ENCODE measurements at places on chromosomes 12 and 14. TPM values are rescaled to one million over a fixed set of nuclear protein-coding genes. Genes with fewer than 3 reads are reported as not detected.

DNA sequence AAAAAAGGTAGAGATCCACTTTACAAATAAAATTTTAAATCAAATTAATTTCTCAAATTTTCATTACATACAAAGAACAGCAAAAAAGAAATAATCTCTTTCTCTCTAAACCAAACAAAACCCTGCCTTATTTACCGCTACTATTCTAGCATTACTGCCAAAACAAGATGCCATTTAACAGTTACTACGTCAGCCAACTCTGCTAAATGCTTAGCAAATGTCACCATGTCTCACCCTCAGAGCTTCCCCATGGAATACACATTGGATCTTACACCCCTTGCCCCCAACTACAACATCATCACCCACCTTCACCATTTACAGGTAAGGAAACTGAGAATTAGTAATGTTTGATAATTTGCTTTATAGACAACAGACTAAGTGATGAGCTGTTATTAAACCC lies 23.0 kb upstream of the NR2C1 start:
- no peak for DNase-seq
- peaks cover 14% of the 10 kb centered on the region for H3K36me3 ChIP-seq
- H3K27me3 ChIP-seq, result no peaks in the 10 kb centered on the region
- no peak overlapping the region for H3K27ac ChIP-seq

- H3K4me1 ChIP-seq, result no peaks in the 10 kb centered on the region
- H3K36me3 ChIP-seq, result no peaks in the 10 kb centered on the region
- DNase-seq, result no peak
These were observed 24.9 kb downstream of the TCTN1 start for GRCh38 chr12:110638796-110639195.

GRCh38 chr12:67645601-67646000 lies 2.9 kb upstream of the DYRK2 start:
- no peak overlapping the region for H3K27ac ChIP-seq
- peaks cover 7% of the 10 kb centered on the region for H3K36me3 ChIP-seq

The TEX52 gene
- total RNA-seq, result 0.20 TPM

- H3K4me3 ChIP-seq, result no peak overlapping the region
- no peak for DNase-seq
- H3K36me3 ChIP-seq, result peaks cover 2% of the 10 kb centered on the region
- H3K27me3 ChIP-seq, result no peaks in the 10 kb centered on the region
- no peaks in the 10 kb centered on the region for H3K4me1 ChIP-seq
These were observed 394.2 kb downstream of the FSCB start for GRCh38 chr14:44112774-44113460.

DNA sequence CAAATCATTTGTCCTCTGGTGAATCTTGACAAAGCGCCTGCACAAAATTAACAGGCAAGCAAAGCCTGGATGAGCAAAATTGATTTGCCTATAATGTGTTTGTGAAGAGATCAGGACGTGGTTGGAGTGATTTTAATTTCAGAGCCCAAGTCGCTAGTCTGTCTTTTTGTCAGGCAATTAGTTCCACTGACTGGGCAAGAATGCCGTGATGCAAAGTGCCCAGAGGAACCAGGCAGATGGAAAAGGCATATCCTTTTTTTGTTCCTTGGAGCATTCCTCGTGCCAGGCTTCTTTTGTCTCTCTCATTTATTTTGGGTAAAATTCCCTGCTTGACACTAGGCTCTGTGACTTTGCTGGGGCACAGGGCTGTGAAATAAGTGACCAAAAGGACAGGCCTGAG lies 65.9 kb upstream of the CCDC198 start:
- no peak for DNase-seq
- no peak overlapping the region for H3K27ac ChIP-seq
- H3K27me3 ChIP-seq, result no peaks in the 10 kb centered on the region
- no peaks in the 10 kb centered on the region for H3K36me3 ChIP-seq
- no peak overlapping the region for H3K4me3 ChIP-seq

- H3K27me3 ChIP-seq, result no peaks in the 10 kb centered on the region
- H3K4me1 ChIP-seq, result no peaks in the 10 kb centered on the region
- no peaks in the 10 kb centered on the region for H3K36me3 ChIP-seq
- H3K27ac ChIP-seq, result no peak overlapping the region
- H3K4me3 ChIP-seq, result peak overlapping the region; percentile 36
These were observed 15.3 kb upstream of the NUDT14 start for GRCh38 chr14:105196265-105196960.

- H3K27me3 ChIP-seq, result no peaks in the 10 kb centered on the region
- peaks cover 39% of the 10 kb centered on the region for H3K36me3 ChIP-seq
- H3K4me1 ChIP-seq, result no peaks in the 10 kb centered on the region
- H3K4me3 ChIP-seq, result peak overlapping the region; percentile 100
These were observed 507 bp downstream of the AHSA1 start for GRCh38 chr14:77458249-77458950.

The CLEC2B gene
- not detected for total RNA-seq

The GPRC5D gene
- not detected for total RNA-seq

DNA sequence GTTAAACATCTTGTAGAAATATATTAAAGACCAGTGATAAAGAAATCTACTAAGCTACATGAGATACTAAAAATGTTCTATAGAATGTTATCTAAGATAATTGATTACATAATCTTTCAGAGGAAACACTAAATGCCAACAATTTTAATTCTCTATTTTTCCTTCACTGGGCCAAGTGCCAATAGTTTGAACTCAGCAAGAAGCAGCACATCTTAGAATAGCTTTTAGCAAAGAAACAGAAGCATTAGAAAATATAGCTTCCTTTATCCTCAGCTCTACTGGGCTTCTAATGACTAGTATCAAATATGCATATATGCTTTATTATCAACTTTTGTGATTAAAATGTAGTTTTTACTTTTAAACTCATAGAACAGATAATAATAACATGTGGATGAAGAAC lies 461.4 kb upstream of the USP15 start:
- H3K4me1 ChIP-seq, result no peaks in the 10 kb centered on the region
- H3K4me3 ChIP-seq, result no peak overlapping the region
- H3K27me3 ChIP-seq, result no peaks in the 10 kb centered on the region
- no peak overlapping the region for H3K27ac ChIP-seq
- DNase-seq, result no peak
- no peaks in the 10 kb centered on the region for H3K36me3 ChIP-seq

- no peak overlapping the region for H3K27ac ChIP-seq
- no peaks in the 10 kb centered on the region for H3K4me1 ChIP-seq
- no peaks in the 10 kb centered on the region for H3K27me3 ChIP-seq
- no peaks in the 10 kb centered on the region for H3K36me3 ChIP-seq
These were observed 126.7 kb upstream of the CCDC196 start for GRCh38 chr14:66359500-66359899.

All from H9 (cell line).